ENCODE measurements at places on chromosomes 7 and 10.
A peak's percentile ranks its signal among the peaks of the same experiment; 100 is the strongest.

- H3K27ac ChIP-seq = no peak overlapping the region
- no peaks in the 10 kb centered on the region for H3K4me1 ChIP-seq
- no peak for DNase-seq
- no peak overlapping the region for H3K4me3 ChIP-seq
- H3K27me3 ChIP-seq = no peaks in the 10 kb centered on the region
- H3K36me3 ChIP-seq = peaks cover 76% of the 10 kb centered on the region
Measured at GRCh38 chr7:680411-681127, 45.9 kb upstream of the DNAAF5 start.

- H3K36me3 ChIP-seq = peaks cover 71% of the 10 kb centered on the region
- H3K4me1 ChIP-seq = peaks cover 54% of the 10 kb centered on the region
- peak overlapping the region; percentile 31 for H3K4me3 ChIP-seq
- DNase-seq = no peak
Measured at GRCh38 chr7:157612664-157613561, 276.1 kb downstream of the DNAJB6 start.

- peaks cover 3% of the 10 kb centered on the region for H3K4me1 ChIP-seq
- DNase-seq = no peak
- no peak overlapping the region for H3K27ac ChIP-seq
- H3K36me3 ChIP-seq = no peaks in the 10 kb centered on the region
- no peaks in the 10 kb centered on the region for H3K27me3 ChIP-seq
Measured at GRCh38 chr10:21160116-21160515, 263.0 kb upstream of the NEBL start.

GRCh38 chr10:29651767-29652166 lies 17.0 kb upstream of the SVIL start:
- no peaks in the 10 kb centered on the region for H3K36me3 ChIP-seq
- no peak overlapping the region for H3K4me3 ChIP-seq
- H3K27me3 ChIP-seq = no peaks in the 10 kb centered on the region

DNA sequence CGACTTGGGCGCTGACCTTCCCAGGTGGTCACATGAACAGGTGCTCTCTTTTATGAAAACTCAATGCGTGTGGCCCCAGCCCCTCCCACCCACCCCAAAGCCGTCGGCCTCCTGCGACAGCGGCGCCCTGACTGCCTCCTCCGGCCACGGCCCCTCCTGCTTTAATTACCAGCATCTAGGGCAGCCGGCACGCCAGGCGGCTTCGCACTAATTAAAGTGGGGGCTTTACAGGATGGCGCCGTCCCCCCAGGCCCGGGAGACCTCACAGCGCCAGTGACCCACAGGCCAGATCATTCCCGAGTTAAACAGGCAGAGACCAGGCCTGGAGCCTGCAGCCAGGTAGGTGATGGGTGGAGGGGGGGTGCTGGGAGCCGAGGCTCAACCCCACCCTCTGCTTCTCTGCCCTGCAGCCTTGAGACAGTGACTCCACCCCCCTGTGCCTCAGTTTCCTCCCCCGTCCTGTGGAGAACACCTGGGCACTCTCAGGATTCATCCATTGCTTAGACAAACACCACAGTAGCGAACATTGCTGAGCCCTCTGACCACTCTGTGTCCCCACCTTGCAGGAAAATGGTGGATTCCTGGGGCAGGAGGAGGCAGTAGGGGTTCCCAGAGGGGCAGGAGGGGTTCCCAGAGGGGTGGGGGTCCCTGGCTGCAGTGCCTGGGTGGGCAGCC lies 100.8 kb downstream of the MICALL2 start:
- H3K4me3 ChIP-seq = no peak overlapping the region
- H3K36me3 ChIP-seq = no peaks in the 10 kb centered on the region
- no peak overlapping the region for H3K27ac ChIP-seq
- no peaks in the 10 kb centered on the region for H3K4me1 ChIP-seq
- DNase-seq = no peak

GRCh38 chr10:44983895-44984278 lies 5.3 kb upstream of the DEPP1 start:
- H3K4me1 ChIP-seq = peaks cover 51% of the 10 kb centered on the region
- no peak overlapping the region for H3K27ac ChIP-seq
- DNase-seq = no peak
- no peak overlapping the region for H3K4me3 ChIP-seq

GRCh38 chr7:29806208-29806994 lies at the start of gene WIPF3:
WIPF3 (plus strand) TSS chr7:29806508; CDS start chr7:29834725, 28,217 bp downstream.
- H3K4me3 ChIP-seq = peak within 1 kb of the TSS; percentile 56
- no peak within 1 kb of the TSS for H3K27ac ChIP-seq
- H3K27me3 ChIP-seq = peaks cover 3% of the 10 kb centered on the region

DNA sequence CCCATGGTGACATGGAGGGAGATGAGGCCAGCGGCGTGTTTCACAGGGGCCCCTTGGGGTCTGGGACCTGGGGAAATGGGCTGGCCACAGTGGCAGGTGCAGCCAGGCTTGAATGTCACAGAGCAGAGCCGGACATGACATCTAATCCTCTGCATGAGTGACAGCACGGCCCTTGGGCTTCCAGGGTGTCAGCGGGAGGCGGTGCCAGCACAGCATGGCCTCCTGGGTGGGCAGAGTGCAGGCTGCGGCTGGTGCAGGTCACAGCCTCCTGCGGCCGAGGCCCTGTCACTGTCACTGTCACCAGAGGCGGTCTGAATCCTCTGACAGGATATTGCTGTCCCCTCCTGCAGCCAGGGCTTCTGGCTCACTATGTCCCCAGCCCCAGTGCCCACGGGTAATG lies 18.2 kb downstream of the BHLHA15 start:
- H3K27me3 ChIP-seq = no peaks in the 10 kb centered on the region
- H3K4me3 ChIP-seq = no peak overlapping the region
- no peaks in the 10 kb centered on the region for H3K4me1 ChIP-seq
- no peak for DNase-seq
- H3K36me3 ChIP-seq = peaks cover 98% of the 10 kb centered on the region

- no peak overlapping the region for H3K4me3 ChIP-seq
- no peaks in the 10 kb centered on the region for H3K27me3 ChIP-seq
- no peaks in the 10 kb centered on the region for H3K4me1 ChIP-seq
Measured at GRCh38 chr10:8591640-8592039, 537.2 kb downstream of the GATA3 start.

DNA sequence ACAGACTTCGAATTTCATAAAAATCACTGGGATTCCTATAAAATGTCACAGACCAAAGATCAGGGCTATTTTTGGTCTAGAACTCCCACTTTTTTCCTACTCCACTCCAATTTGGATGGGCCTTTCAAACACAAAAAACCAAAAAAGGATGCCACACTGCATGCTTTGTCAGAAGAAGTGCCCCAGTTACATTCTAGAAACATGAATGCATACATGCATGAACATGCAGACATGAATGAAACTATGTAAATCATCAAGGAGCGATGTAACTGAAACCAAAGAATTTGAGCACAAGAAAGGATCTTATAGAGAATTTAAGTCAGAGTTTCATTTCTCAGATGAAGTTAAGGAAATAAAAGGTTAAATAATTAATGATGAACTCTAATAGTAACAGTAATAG lies 31.8 kb upstream of the FAM133B start:
- H3K27ac ChIP-seq = no peak overlapping the region
- no peaks in the 10 kb centered on the region for H3K36me3 ChIP-seq
- H3K27me3 ChIP-seq = no peaks in the 10 kb centered on the region
- H3K4me1 ChIP-seq = peaks cover 3% of the 10 kb centered on the region
- DNase-seq = no peak

DNA sequence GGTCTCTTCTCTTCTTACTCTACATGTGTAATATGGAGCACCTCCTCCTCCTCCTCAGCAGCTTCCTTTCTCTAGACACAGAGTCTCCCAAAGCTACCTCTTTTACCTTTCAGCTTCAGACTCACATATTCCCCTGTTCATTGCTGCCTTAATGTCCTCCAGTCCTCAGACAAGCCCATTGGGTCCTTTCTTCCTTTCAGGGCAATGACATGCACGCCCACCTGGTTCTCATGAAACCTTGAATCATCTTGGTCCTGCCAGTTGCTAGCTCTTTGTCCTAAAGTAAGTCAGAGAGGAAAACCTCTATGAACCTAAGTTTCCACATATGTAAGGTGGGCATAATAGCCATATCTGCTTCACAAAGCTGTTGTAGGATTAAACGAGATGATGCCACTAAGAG lies 227.0 kb downstream of the RPS24 start:
- H3K4me3 ChIP-seq = no peak overlapping the region
- DNase-seq = no peak
- peaks cover 29% of the 10 kb centered on the region for H3K4me1 ChIP-seq
- no peaks in the 10 kb centered on the region for H3K27me3 ChIP-seq

DNA sequence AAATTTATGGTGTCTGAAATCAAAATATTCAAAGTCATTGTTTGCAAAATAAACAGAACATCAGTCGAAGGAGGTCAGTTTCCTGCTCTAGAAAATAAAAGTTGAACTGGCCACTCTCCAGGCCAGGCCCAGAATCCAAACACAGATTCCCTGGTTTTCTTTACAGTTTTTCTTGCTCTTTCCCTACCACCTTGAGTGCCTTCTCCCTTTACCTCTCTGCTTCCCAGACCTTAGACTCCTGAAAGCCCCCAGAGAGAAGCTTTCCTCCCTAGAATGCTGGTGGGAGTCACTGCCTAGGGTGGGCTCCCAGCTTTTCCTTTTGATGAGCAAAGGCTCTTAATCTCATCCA lies 6.1 kb downstream of the DNTT start:
- H3K27me3 ChIP-seq = no peaks in the 10 kb centered on the region
- DNase-seq = peak; percentile 30
- no peak overlapping the region for H3K4me3 ChIP-seq
- no peaks in the 10 kb centered on the region for H3K36me3 ChIP-seq
- H3K4me1 ChIP-seq = peaks cover 2% of the 10 kb centered on the region
- H3K27ac ChIP-seq = peak overlapping the region; percentile 13

DNA sequence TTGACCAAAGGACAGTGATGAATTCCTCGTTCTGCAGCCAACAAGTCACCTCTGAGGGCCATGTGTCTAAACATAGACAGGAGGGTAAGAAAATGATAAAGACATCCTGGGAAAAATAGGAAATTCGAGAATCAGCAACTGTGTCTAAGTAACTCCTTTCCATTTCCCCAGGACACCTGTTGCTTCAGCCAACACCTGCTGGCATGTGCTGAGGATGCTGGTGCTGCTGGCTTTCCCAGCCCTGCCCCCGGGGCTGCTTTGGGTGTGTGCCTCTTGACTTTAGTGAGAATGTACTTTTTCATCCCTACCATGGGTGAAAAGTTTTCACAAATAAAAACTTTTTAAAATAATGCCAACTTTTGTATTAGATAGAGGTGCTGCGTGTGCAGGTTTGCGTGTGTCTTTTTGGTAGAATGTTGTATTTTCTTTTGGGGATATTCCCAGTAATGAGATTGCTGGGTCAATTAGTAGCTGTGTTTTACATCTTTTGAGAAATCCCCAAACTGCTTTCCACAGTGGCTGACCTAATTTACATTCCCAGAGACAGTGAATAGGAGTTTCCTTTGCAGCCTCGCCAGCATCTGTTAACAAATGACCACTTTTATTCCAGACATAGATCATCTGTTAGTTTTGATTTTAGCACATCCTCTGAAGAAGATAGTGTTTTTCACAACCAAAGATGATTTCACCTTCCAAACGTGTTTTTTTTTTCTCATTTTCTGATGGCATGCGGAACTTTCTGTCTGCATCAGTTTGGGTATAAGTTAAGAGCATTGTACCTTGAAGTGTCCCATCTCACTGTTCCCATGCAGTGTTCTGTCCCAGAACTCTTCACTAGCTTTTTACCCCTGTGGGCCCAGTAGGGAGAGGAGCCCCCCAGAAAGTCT lies 104.2 kb upstream of the ACBD5 start:
- no peak overlapping the region for H3K27ac ChIP-seq
- H3K36me3 ChIP-seq = no peaks in the 10 kb centered on the region
- peaks cover 2% of the 10 kb centered on the region for H3K4me1 ChIP-seq

DNA sequence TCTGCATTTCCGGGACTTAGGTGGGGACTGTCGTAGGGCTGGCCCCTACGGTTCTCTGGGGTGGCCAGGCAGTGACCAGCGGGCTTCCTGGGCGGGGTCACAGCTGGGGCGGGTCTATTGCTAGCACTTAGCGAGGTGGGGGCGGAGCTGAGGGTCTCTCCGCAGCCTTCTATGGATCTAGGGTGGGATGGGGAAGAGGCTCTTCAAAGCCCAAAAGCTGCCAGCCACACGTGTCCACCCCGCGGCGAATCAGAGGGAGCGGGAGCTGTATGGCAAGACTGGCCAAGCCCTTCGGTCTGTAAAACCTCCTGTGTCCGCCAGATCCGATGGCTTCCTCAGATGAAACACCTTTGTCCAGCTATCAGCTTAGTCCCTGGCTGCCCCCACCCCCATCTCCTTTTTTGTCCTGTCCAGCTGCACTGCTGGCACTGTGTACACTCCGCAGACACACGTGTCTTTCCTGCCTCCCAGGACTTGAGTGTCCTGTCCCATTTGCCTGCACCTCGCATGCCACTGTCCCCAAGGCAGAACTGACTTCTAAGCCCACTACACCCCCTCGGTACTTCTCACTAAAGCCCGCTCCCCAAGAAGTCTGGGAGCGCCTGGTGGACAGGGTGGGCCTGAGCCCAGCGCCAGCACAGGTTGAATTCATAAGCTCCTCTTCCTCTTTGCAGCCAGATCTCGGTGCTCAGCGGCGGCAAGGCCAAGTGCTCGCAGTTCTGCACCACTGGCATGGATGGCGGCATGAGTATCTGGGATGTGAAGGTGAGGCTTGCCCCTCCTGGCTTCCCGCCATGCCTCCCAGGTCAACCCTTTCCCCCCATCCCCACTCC lies 14.8 kb downstream of the PDAP1 start:
- H3K27me3 ChIP-seq = no peaks in the 10 kb centered on the region
- H3K36me3 ChIP-seq = peaks cover 57% of the 10 kb centered on the region
- DNase-seq = peak; percentile 94
- H3K4me1 ChIP-seq = peaks cover 32% of the 10 kb centered on the region
- H3K4me3 ChIP-seq = peak overlapping the region; percentile 60

DNA sequence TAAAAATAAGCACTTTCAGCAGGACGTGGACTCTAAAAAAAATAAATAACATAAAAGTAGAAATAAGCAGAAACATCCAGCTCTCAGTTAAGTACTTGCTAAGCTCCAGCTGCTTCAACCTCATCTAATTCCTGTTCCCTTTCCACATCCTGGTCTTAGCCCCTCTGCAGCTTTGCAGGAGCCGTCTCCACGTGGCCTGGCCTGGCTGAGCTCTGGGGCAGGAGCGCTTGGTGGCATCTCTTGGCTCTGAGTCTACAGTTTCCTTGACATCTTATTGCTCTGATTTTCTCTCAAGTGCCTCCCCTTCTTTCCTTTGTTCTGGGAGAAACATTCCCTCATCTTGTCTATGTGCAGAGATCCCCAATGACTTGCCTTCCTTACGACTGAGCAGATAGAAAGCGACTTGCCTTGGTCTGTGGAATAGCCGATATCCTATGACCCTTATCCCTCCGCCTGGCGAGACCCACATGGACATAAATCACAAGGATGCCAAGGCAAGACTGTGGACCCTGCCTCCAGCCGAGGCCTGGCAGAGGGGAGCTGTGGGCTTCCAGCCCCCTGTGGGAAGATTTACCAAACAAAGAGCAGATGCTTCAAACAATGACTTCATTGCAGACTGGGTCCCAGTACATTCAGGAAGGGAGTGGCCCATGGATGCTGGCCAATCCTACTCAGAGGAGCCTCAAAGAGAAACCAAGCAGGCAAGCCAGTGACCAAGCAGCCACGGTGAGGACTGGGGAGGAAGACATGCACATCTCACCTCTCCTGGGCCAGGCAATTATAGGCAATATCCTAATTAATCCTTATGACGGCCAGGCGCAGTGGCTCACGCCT lies 61.9 kb downstream of the SPOCK2 start:
- DNase-seq = no peak
- H3K27me3 ChIP-seq = no peaks in the 10 kb centered on the region
- H3K4me1 ChIP-seq = peaks cover 23% of the 10 kb centered on the region

Measured in spinal cord (tissue), 10 donors.